Effector CD8-positive, alpha-beta T cell (primary cell): ENCODE measurements at places on chromosomes 7 and 10.

DNA sequence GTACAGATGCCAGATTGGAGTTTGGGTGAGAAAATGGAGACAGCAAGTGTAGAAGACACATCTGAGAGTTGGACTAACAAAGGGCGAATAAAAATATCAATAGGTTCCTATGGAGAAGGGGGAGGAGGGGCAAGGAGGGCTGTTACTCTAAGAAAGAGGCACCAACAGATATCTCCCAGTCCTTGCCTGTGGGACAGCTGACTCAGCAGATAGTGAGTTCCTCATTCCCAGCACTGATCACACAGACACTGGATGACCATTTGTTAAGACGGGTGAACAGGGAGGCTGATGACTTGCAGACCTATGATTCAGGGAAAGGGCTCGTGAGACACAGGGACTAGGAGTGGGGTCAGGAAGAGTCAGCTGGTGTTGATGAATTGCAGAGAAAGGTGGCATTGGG is 5.7 kb upstream of the PRR15 start:
- DNase-seq: no peak

GRCh38 chr7:115924411-115924810 is 106.2 kb downstream of the TFEC start:
- DNase-seq: no peak

- DNase-seq: no peak
Observed at GRCh38 chr7:28301148-28301641, 111.1 kb upstream of the CREB5 start.

DNA sequence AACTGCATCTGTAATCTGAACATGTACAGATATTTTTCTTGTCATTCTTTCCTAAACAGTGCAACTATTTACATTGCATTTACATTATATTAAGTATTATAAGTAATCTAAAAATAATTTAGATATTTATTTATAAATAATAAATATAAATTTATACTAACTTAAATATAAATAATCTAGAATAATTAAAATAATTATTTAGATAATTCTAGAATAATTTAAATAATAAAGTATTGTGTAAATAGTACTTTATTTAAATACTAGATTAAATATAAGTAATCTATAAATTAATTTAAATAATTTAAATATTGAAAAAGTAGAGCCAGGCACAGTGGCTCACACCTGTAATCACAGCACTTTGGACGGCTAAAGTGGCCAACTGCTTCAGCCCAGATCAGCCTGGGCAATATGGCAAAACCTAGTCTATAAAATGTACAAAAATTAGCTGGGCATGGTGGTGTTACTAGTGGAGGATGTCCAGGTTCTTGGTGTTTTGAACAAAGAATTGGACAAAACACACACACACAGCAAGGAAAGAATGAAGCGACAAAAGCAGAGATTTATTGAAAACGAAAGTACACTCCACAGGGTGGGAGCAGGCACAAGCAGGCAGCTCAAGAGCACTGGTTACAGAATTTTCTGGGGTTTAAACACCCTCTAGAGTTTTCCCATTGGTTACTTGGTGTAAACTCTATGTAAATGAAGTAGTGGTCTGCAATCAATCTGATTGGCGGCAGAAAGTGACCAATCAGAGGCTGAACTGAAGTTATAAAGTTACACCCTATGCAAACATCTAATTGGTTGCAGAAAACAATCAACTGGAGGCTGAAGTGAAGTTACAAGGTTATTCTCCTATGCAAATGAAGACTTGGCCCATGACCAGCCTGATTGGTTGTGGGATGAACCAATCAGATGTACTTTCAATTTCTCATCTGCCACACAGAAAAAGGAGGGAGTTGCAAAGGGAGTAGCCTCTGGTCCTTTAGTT is 100.2 kb upstream of the SP4 start:
- DNase-seq: no peak

GRCh38 chr10:43610636-43611035 is 4.4 kb downstream of the ZNF485 start:
- no peak for DNase-seq

GRCh38 chr10:35308809-35309208 is 27.5 kb upstream of the CCNY start:
- no peak for DNase-seq

- DNase-seq: no peak
Observed at GRCh38 chr7:107744345-107744750, 406 bp downstream of the CBLL1 start.

- no peak for DNase-seq
Observed at GRCh38 chr7:139915864-139916716, 87.0 kb downstream of the TBXAS1 start.

DNA sequence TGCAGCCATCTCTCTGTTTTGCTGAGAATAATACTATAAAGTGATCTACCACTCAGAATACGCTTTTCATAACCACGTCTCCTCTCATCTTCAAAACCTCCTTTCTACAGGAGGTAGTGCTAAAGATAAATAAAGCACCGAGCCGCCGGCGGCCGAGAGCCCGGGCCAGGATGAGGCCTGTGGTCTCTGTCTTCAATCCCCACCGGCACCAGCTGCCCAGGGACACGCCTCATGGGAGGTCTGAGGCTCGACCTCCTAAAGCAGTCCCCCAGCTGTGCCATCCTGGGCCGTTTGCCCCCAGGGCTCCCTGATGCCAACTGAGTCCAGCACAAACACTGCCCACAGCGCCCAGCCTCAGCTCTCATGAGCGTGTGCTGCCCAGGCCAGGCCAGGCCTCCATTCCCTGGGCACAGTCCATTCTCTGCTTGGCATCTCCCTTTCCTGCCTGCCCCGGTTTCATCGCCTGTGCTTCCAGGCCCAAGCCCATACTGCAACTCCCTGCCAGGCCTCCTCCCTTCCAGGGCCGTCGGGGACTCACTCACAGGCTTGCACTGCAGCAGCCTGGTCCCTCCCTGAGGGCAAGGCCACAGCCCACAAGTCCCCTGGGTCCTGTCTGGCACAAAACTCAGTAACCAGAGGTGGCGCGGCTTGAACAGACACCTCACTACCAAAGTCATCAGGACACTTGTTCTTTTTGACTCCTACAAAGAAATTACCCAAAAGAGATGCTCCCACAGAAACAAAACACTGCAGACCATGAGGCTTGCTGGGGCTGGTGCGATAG is 2.5 kb downstream of the INTS1 start:
- DNase-seq: no peak

GRCh38 chr10:117412469-117413010 is 37.3 kb upstream of the PDZD8 start:
- DNase-seq: no peak

DNA sequence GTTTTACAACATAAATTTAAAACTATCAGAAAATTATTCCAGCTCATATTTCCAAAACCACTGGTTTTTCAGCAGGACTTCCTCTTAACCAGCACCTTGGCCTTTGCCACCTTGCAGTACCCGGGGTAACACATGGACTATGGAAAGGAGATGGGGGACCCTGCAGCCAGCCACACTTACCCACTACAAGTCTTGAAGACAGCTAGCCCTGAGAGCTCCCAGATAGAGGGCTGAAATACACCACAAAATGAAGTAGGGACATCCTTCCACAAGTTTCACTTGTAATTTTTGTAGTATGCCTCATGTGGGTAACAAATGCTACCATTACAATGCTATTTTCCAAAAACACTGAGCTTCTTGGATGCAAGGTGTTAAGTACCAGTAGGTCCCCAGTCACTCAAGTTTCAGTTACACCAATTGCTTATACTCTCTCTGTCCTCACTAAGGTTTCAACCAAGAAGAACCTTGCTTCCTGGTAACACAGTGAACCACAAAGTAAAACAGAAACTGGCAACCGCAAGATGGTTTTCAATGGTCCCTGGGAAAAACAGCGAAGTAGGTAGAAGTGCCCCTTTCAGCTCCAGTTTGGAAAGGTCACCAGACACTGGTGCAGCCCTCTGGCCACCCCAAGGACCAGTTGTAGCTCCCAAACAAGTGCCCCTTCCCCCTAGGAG is 110.9 kb downstream of the SGMS1 start:
- DNase-seq: no peak

DNA sequence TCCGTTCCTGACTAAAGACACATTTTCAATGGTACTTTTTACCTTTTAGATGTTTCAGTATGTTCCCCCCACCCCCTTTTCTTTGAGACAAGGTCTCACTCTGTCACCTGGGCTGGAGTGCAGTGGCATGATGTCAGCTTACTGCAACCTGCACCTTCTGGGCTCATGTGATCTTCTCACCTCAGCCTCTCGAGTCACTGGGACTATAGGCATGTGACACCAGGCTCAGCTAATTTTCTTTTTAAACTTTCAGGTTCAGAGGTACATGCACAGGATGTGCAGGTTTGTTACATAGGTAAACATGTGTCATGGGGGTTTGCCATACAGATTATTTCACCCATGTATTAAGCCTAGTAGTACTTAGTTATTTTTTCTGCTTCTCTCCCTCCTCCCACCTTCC is 99.3 kb upstream of the RPA3 start:
- no peak for DNase-seq

DNA sequence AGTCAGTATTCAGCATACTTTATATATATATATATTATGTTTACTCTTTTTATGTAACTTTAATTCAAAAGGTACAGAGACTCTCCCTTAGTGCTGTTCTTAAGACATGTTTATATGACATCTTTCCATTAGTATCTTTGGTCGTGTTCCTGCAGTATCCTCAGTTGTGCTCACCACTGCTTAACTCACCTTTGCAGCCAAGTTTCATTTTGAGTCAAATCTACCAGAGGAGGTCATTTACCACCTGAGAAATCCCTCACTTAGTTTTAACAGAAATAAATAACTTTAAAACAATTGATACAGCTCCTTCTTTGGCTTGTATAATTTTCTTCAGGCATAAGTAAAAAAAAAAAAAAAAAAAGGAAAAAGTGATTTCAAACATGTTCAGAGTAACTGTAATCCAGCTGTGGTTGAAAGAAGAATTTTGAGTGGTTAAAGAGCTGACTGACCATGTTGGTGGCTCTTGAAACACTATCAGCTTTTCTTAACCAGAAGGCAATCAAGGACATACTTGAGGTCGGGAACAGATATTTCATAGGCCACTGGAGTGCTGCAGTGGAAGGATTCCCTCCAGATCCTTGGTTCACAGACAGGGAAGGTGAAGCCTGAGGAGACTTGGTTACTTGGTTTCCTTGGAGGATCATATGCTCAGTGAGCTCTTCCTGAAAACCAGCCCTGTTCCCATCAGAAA is 116.8 kb downstream of the AUTS2 start:
- no peak for DNase-seq

GRCh38 chr10:21813946-21814345 is 189.6 kb downstream of the DNAJC1 start:
- DNase-seq: no peak

DNA sequence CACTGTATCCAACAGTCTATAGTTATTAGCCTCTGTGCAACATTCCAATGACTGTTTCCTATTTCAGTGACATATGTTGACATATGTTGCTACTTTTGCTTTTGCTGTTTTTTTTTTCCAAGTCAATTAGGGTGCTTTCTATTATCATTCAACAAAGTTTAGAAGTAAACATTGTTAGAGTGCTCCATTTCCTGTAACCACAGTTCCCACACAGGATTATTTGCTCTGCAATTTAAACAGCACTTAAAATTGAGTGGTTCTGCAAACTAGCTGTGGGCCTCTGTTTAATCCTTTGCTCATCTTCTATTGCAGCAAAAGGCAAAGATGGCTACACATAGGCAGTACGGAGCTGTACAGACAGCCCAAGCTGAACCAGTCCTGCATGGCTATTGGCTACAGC is 46.5 kb upstream of the PTN start:
- no peak for DNase-seq

DNA sequence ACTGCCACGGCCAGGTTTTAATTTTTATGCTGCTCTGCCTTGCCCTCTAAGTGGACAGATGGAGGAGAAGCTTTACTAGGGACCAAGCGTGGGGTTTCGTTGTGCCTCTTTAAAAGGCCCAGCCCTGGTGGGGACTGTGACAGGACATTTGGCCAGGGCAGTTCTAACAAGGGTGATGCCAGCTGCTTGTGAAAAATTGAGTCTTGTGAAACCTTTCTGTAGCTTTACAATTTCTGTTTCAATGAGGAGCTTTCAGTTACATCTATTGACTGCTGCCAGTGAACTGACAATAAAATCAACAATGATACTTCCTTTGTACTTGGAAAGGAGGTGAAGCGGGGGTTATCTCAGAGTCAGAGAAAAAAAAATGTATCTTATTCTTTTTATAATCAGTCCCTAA is 233.1 kb upstream of the CSTF2T start:
- no peak for DNase-seq

- no peak for DNase-seq
Observed at GRCh38 chr10:110502851-110503301, 5.2 kb downstream of the DUSP5 start.

DNA sequence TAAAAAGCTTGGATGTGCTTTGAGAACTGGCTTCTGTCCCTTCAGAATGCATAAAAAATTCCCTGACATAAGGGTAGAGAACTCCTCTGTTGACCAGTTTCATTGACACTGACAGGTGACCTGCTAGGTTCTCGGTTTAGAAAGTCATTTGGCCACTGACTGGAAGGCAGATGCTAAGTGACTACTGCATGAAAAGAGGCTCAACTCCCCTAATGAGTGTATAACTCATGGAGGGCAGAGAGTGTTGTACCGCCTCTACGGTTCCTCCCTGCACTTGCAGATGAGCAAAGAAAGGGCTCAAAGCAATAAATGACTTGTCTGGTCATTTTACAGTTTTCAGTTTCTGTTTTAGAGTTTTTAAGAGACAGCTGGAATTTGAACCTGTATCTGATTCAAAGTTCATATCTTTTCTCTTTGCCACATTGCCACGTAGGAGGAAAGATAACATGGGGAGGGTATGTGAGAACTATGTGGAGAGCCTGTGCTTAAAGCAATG is 2.9 kb upstream of the FGL2 start:
- no peak for DNase-seq

GRCh38 chr7:77479536-77480088 is 57.5 kb upstream of the PTPN12 start:
- DNase-seq: no peak

GRCh38 chr7:4523219-4523618 is 158.9 kb upstream of the FOXK1 start:
- DNase-seq: no peak

DNA sequence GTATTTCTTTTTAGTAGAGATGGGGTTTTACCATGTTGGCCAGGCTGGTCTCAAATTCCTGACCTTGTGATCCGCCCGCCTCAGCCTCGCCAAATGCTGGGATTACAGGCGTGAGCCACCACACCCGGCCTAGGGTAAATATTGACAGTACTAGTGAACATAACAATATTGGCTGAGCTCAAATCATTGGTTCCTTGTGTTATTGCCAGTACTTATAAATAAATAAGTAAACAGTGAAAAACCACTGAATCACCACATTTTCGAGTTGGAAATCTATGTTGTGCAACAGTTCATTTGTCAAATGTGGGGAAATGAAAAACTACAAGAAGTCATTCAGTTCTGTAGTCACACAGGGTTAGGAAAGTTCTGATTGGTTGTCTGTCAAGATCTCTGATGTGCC is 15.8 kb downstream of the RPP30 start:
- DNase-seq: no peak
